ENCODE measurements at places on chromosomes 5 and 9.

DNA sequence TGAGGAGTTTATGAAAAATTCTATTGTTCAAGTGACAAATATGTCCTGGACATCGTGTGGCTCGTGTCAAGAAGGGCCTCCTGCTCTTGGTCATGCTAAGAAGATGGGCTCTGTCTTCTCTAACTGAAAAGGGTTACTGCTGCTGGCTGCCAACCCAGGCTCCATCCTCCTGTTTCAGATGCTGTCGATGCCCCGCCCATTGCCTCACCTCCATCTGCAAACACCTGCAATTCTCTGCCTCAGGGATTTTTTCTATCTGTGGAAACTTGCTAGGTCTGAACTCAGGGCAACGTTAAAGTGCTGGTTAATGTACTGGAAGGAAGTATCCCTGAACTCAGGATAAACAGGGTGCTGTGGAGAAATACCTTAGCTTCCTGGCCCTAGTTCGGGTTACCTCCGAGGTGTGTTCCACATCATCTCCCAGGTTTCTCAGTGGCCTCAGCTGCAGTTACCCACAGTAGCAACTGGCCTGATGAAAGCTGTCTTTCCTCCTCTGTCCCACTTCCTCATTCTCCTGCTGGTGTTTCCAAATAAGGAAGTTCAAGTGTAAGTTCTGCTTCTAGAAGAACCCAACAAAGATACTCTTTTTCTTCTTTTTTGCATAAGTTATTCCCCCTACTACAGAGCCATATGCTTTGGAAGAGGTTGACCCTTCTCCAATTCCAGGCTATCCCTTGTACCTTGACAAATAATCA, 151.7 kb upstream of the SMIM23 start:
- no peak for DNase-seq

DNA sequence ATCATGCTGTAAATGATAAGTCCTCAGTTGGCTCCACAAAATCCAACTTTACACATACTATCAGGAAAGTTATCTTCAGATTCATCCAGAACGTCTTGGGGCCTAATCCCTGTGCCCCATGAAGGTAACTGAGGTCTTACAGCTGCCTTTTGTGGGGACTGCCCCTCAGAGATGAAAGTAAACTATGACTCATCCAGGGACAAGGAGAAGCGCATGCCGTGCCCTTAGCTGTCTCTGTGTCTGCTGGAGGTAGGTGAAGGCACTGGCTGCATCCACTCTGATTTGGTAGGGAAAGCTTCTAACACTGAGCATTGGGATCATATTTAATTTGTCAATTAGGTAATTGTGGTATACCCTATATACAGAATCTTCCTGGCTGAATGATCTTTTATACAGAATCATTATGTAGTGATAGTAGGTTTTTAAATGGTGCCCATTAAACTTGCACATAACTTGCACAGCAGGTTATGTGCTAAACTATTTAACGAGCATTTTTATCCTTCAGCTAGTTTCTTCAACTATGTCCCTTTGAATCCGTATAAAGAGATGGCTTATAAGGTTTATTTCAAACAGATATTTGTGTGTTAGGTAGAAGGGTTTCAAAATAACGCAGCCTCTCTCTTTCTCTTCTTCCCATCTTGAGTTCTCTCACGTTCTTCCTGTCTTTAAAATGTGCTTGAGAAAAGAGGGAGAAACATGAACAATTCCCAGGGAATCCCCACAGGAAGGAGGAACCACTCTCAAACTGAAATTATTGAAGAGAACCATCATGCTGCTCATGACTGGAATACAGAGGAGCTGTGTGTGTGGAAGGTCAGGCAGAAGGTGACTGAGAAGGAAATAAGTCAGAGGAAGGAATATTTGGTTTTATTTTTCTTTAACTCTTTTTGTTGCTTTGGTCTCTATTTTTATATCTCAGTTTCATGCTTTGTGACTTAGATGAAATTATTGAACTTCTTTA, 250.9 kb downstream of the CD180 start:
- DNase-seq, result no peak

DNA sequence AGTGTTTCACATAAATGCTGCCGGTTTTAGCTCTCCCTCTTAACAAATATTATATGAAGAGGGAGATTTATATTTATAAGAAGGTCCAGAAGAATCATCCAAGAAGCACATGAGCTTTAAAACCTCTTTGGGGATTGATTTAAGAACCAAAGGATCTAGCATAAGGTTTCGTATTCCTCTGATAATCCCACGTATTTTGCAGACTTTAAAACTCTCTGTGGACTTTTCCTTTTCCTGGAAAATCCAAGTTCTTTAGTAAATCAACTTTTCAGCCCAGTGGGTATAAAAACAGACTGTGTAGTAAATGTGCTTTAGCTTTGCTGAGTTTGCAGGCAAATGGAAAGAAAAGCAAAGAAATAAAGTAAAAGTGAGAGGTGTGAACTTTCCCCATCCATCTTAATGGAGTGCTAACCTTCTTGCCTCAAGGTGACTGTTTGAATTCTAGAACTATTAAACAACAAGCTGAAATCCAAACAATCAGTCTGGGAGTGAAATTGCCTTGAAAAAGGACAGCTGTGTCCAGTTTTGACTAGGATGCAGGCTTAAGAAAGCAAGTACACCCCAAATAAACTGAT, 363.4 kb upstream of the SLC24A2 start:
- no peak for DNase-seq

GRCh38 chr5:180271221-180271620, 20.7 kb downstream of the MAPK9 start:
- no peak for DNase-seq

DNA sequence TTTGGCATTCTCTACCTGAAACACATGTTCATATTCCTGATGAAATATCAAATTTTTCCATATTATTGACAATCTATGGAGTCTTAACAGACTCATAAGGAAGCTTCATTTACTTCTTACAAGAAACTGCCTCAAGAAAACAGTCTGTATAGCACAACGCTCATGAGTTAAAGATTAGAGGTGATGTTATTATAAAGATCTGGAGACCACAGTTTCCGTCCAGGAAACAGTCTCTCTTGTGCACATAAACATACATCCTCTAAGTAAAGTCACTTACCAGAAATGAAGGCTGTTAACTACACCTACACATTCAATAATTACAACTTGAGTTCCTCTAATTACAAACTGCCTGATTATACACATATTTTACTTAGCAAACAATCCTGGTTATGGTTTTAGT, 86.9 kb downstream of the RAPGEF6 start:
- no peak for DNase-seq

DNA sequence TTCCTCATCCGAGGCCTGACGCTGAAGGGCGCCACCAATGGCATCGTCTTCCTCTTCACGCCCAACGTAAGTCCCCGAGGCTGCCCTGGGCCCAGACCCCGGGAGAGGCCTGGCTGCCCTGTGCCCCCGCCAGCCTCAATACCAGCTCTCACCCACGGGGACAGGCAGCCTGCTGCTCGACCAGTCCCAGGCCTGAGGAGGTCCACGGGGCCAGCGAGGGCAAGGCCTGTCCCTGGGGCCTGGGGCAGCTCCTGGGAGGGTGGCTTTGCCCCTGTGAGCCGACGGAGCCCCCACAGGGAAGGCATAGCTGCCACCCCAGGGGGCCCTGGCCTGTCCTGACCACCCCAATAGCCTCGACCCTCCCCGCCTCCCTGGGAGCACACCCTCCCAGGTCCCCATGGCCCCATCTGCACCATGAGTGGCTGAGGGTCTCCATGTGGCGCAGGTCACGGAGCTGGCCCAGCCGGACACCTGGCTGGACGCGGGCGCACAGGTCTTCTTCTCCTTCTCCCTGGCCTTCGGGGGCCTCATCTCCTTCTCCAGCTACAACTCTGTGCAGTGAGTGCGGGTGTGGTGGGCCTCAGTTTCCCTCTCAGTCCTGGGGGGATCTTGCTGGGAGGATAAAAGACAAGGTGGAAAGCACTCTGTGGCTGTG, 11.5 kb upstream of the SLC6A18 start:
- no peak for DNase-seq

DNA sequence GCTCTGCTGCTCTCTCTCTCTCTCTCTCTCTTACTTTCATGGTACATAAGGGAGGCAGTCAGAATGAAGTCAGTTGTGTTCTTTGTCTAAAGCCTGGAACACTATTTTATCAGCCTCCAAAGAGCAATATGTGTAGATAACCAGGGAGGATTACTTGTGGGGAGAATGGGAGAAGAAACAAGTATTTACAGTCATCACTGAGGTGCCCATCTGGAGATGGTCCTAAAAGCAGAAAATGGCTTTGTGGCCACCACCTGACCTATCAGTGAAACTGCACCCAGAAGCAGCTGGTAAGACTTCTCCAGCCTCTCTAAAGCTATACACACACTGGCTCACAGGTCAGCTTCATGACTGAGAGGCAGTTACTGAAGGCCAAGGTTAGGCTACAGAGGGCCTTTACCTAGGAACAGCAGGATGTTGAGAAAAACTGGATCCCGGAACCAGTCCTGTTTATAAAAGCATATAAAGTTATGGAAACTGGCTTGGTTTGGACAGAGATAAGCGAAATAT, 75.1 kb downstream of the MRPS27 start:
- no peak for DNase-seq

DNA sequence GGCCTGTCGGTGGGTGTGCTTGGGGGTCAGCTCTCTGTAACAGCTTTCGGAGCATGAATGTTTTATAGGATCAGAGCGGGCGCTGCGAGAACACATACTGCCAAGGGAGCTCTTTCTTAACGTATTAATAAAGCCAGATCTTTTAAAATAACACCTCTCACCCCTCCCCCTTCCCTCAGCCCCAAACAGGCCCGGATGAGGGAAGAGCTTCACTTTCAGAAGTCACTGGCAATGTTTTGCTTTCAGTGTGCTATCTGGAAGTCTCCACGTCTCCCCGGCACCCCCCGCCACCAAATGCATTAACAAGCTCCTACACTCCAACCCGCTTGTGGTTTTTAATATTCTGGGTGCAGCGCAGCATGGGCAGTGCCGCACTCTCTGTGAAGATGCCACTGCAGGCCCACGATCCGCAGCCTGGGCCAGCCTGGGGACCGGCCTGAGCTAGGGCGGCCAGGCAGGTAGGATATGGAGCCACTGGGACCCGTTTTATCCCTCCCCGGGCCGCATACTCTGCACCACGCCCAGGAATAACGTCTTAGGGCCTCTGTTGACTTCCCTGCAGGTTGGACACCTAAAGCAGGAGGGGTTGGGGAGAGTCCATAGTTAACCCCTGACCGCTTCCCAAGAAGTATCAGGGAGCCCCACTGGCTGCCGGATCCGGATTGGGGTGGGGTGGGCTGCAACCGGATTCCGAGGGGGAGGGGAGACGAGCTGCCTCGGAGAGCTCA, 12.6 kb downstream of the NR2F1 start:
- DNase-seq, result no peak

GRCh38 chr9:13690595-13690994, 411.1 kb upstream of the MPDZ start:
- DNase-seq, result no peak

GRCh38 chr9:69153707-69154521, 20.2 kb upstream of the TJP2 start:
- DNase-seq, result no peak

DNA sequence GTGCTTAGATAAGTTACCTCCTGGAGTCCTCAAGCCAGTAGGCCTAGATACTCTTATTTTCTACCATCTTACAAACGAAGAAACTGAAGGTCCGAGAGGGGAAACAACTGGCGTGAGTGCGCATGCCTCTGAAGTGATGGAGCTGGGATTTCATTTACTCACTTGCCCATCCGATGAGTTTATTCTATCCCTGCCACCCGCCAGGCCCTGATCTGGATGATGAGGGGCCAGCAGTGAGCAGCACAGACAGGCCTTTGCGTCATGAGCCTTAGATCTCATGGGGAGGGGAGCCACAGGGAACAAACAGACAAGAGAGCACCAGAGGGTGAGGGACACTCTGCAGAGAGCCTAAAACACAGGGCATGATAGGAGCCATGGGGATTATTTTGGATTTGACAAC, 34.1 kb upstream of the SLC2A8 start:
- DNase-seq, result no peak

DNA sequence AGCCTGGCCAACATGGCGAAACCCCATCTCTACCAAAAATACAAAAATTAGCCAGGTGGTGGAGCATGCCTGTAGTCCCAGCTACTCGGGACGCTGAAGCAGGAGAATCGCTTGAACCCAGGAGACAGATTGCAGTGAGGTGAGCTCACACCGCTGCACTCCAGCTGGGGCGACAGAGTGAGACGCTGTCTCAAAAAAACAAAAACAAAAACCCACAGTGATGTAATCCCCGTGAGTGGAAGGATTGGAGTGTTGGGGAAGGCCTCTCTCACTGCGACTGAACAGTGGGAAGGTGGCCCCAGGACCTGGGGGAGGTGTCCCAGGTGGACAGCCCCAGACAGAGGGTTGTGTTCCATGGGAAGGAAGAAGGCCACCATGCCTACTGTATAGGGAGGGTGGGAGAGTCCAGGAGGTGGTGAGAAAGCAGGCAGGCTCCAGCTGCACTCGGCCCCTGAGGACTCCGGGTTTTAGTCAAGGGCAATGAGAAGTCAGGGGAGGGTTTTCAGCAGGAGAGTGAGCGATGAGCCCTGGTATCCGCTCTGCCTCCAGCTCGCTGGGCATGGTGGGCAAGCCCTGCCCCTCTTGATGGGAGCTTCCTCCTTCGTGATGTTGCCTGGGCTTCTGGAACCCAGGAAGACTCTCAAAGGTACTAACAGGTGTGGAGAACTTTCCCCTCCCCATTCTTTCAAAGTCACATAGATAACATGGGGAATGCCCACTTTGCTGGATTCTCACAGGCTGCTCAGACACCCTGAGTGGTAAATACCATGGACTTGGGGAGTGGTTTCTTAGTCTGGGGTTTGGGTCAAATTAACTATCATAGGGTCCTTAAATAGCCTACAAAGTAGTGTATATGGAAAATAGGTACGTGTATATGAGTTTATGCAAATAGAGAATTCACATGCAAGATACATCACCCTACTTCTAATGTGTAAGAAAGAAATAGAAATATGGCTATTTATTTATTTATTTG, 74.7 kb downstream of the PPARGC1B start:
- no peak for DNase-seq

GRCh38 chr5:53892224-53892623, 331.8 kb downstream of the NDUFS4 start:
- DNase-seq, result no peak

DNA sequence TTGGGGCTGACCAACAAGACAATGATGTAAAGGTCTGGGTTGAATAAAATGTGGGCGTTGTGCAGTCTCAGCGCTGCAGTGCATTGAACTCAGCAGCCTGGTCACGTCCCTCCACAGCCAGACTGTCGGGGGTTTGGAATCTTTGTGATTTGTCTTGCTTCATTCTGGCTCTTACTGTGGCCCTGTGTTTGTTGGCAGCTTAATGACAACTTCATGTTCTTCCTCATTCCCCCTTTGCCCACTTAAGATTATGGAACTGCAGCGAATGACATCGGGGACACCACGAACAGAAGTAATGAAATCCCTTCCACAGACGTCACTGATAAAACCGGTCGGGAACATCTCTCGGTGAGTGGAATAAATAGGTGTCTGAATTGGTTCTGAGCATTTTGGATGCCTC, 75.2 kb downstream of the NTRK2 start:
- no peak for DNase-seq

GRCh38 chr9:92463984-92464383, 18.3 kb downstream of the ASPN start:
- DNase-seq, result no peak

- no peak for DNase-seq
Measured at GRCh38 chr5:155293605-155294178, 280.1 kb downstream of the KIF4B start.
